ENCODE measurements at places on chromosomes 6 and 20.

GRCh38 chr20:12019715-12020114, 102.0 kb downstream of the BTBD3 start:
- ATAC-seq: no peak

DNA sequence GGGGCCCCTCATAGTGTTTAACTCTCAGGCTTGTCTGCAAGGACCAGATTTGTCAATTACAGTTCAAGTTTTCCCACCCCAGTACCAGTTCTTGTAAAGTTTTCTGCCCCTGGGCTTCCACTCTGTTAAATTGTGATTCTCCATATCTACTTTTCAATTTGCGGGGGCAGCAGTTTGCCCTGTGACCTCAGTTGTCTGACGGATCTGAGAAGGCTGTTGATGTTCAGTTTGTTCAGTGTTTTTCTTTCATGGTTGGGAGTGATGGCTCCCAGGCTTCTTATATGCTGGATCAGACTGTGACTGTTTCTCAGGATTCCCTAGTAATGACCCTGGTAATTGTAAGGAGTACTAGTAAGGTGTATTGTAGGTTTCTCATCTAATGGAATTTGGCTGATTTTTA, 101.0 kb upstream of the GGTLC1 start:
- no peak for ATAC-seq

- ATAC-seq: no peak
Observed at GRCh38 chr6:711925-712324, 19.0 kb upstream of the EXOC2 start.

DNA sequence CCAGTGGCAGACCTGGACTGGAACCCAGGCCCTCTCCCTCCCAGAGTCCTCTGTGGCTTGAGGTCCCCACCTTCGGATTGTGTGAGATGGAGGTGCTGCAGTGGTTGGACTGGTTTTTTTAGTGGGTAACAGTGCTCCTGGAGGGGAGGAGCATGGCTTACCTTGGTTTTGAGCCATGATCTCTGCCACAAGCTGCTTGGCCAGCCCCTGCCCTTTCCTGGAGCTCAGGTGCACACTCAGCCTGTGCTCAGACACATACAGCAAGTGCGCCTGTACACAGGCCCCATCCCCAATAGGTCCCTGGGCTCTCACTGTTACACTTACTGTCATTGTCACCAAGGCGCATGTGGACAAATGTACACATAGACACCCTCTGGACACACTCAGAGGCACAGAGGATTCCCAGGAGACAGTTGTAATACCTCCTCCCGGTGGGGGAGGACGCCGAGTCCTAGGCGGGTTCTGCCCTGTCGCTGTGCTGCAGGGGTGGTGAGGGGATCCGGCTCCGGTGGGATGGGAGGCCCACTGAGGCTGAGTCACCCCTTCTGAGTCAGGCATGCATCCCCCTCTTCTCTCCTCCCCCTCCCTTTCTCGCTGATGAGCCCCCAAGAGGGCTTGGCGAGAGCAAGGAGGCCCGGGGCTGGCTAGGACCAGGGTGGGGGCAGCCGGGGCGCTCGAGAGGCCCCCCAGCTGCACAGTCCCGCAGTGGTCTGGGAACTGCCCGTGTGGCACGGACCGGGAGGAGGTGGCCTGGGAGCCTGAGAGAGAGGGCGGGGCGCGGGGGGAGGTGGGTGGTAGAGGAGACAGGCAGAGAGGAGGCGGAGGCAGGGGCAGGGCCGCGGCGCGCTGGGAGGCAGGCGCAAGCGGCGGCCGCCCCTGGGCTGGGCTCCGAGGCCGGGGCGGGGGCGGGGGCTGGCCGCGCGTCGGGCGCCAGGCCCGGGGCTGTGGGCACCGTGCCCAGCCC, 522 bp upstream of the EPB41L1 start:
- ATAC-seq: peak; percentile 71

DNA sequence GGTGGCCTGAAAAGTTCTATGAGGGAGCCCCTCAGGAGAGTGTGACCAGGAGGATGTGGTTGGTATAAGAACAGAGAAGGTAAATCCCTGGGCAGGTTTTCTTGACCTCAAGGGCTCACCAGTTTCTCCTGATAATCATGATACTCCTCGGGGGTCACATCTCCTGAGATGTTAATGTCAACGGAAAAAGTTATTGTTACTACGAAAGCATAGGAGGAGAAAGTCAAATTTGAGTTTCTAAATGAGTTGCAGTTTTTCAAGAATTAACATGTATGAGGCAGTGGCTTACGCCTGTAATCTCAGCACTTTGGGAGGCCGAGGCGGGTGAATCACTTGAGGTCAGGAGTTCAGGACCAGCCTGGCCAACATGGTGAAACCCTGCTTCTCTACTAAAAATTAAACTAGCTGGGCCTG, 23.4 kb downstream of the MGME1 start:
- ATAC-seq: peak; percentile 85

- ATAC-seq: no peak
Observed at GRCh38 chr6:15616261-15616660, 46.6 kb downstream of the DTNBP1 start.

- ATAC-seq: no peak
Observed at GRCh38 chr20:55693641-55694040, 311.7 kb downstream of the CBLN4 start.

Measured in stimulated activated memory B cell treated with anti-CD40 and anti-IgM and Interleukin-4, amounts not matched to agents 10 μg/mL and 1 μg/mL and 100 μg/mL, for 72 hours (primary cell).